ENCODE measurements at places on chromosomes 1 and 21.
A peak's percentile ranks its signal among the peaks of the same experiment; 100 is the strongest.

GRCh38 chr1:183807549-183808168 lies 2.7 kb downstream of the RGL1 start:
- no peak for DNase-seq

DNA sequence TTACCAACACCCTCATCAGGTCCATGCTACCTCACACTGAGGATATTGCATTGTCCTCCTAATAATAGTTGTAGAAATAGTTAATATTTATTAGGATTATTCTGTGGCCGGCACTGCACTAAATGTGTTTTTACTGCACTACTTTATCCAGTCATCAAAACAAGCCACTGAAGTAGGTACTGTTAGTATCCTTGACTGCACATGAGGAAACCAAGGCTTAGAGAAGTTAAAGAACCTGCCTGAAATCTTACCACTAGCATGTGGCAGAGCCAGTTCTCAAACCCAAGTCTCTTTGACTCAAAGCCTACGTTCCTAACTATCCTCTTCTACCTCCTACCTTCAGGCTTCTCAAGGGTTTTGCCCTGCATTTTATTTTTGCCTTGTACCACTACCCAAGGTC lies 30.9 kb downstream of the FMO1 start:
- DNase-seq, result no peak

GRCh38 chr1:222920169-222920568 lies 105.3 kb downstream of the DISP1 start:
- no peak for DNase-seq

DNA sequence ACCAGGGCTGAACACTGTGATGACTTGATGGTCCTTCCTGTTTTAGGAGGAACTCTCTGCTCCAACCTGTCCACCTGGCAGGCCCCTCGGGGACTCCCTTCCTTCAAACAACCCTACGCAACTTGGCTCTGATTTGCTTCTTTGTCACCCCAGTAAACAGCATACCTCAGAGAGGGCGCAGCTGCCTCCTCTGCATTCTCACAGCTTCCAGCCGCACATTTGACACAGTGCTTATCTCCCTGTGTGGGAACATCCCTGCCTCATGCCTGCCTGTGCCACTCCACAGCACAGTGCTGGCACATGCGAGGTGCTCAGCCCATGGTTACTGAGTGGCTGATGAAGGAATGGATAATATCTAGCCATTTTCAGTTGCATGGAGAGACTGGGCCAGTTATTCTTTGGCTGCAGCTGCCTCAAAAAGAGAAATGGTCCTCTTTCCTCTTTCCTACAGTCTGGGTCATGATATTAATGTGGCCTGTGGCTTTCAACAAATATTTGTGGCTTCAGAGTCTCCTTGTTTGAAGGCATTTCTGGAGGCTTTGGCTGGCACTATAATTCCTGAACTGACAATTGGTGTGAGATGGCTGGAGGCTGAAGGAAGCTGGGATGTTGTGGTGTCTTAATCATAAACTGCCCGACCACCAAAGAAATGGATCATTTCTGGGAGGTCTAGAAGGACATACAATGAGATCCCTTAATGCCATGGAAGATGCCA lies 77.9 kb downstream of the TENT5C start:
- no peak for DNase-seq

DNA sequence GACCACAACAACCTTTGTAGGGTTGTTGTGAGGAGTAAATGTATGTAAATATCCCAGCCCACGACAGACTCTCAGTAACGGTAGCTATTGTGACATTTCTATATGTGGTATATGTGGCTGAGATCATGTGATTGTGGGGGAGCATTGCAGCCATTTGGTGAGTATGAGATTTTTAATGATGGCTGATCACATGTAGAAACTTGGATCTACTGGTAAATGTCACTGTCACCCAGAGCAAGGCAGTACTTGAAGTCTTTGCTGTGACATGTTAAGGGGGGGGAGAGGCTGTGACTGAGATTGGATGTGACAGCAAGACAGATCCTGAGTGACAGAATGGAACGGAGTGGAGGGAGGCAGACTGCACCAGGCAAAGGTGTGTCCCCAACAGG lies 23.9 kb upstream of the MEF2D start:
- DNase-seq, result no peak

DNA sequence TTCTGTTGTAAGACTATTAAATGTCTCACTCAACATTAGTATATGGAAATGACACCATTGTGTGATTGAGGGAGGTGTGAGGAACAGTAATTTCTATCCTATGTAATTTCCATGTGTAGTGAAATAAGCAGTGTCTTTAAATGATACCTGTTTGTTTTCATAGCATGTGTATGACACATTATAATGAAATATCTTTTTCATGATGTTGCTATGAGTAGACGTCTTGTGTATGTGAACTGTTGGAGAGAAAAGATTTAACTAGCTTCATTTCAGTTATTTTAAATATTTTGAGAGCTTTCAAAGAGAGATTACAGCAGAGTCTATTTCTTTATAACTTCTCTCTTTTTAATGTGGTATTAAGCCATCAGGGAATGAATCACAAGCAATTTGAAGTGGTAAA lies 71.5 kb upstream of the QSOX1 start:
- DNase-seq, result no peak

GRCh38 chr1:151504252-151504651 lies 6.9 kb upstream of the CGN start:
- no peak for DNase-seq

GRCh38 chr1:208465786-208466590 lies 221.8 kb upstream of the PLXNA2 start:
- no peak for DNase-seq

DNA sequence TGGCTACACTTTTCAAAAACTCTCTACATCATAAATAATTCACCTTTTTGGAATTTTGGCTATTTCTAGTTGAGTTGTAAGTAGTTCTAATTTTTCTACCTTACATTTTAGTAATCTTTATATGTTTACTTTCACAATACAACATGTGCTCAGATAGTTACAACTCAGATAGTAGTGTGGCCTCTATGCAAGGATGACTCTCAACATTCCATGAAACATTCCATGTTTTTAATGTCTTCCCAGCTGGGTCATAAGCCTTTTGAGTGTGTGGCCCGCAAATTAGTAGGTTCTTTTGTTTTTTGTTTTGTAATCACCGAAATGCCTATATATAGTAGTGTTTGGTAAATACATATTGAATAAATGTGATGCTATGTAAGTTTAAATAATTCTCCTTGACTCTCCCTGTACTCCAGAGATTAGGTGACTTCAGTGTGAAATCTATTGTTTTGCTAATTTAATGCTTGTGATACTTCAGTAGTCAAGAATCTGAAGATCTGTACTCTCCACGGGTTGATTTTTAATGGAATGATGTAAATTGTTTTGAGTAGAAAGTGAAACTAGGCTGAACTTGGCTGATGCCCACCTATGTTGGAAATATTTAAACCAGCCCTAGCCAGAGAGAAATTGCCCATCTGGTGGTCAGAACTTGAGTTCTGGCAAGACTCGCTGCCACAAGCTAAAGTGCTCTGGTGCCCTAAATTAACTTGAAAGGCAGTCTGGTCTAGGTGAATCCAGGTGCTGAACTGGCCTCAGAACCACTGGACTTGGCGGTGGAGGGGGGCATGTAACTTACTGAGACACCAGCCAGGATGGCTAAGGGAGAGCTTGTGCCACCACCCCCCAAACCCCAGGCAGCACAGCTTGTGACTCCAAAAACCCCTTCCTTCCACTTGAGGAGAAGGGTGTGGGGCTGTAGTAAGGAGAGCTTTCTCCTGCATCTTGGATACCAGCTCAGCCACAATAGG lies 165.6 kb downstream of the USP25 start:
- no peak for DNase-seq

DNA sequence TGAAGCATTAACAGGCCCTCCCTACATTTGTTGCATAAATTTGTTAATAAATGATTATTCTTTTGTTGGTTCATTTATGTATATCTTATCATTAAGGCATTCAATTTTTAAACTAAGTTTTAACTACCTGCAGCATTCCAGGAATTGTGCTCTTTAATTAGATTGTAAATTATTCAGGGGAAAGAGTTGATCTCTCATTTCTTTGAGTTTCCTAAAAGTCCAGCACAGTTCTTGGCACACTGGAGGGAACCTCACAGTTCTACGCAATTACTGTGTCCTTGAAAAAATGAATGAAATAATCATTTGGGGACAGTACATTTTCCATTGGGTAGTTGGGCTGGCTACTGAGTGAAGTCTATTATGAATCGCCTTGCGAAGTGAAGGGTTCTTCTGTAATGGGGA lies 493 bp upstream of the STXBP3 start:
- DNase-seq, result no peak

DNA sequence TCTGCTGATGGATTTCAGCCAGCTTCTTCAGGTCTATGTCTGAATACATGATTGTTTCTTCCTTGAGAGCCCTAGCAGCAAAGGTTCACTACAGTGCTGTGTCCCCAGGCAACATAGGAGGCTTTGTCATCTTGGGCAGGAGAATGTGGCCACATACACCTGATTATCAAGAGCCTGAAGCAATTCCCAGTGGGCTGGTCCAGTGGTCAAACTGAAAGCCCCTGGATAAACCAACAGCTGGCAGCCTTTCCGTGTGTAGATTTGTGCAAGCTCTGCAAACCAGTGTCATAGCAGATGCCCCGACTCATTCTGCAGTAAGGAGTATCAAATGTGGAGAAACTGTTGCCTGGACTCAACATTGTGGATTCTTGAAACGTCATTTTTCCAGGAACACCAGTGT lies 2.3 kb upstream of the GIPC2 start:
- no peak for DNase-seq

DNA sequence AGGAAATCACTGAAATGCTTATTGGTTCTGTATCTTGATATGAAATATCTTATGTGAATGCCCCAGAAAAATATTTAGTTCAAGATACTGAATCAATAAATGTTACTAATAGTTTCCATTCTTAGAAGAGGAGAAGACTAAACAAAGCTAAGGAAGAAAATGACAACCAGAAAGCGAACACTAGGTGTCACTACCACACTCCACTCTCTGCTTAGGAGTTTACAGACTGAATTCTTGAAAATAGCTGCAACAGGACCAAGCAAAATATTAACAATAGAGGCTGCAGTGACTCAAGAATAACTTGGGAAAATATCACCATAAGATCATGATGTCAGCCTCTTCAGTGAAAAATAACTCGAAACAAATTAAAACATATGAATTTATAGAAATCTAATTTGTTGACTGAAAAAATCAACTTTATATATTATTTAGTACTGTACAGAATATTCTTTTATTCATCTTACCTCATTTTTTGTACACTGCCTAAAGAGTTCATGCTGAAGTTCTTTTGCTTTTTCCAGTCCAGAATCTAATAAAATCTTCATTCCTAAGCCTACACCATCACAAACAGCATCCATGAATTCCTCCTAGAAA lies 61.6 kb downstream of the KIF14 start:
- DNase-seq, result peak; percentile 36

DNA sequence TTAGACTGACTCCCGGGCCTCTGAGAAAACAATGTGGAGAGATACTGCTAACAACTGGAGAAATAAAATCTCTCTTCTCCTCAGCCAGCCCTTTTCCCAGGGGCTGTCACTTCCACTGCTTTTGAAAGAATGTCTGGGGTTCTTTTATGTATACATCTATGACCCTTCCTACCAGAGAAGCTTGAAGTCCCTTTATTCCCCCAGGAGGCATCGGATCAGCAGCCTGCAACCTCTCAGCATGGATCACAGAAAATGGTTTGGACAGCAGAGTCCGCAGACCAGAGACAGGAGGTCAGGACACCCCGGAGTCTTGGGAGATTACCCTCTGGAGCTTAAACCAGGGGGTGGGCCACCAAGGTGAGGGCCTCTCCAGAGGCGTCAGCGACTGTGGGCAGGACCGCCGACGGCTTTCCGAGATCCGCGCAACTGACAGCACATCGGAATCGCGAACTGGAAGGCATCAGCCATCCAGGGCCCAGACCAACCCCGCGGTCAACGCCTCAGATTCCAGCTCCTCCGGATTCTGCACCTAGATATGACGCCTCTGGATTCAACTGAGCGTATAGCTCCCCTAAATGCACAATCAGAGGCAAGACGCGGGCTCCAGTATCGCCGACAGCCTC lies 1.0 kb downstream of the EPHA10 start:
- DNase-seq, result no peak

GRCh38 chr1:167926486-167926997 lies 9.9 kb upstream of the DCAF6 start:
- DNase-seq, result peak; percentile 70

DNA sequence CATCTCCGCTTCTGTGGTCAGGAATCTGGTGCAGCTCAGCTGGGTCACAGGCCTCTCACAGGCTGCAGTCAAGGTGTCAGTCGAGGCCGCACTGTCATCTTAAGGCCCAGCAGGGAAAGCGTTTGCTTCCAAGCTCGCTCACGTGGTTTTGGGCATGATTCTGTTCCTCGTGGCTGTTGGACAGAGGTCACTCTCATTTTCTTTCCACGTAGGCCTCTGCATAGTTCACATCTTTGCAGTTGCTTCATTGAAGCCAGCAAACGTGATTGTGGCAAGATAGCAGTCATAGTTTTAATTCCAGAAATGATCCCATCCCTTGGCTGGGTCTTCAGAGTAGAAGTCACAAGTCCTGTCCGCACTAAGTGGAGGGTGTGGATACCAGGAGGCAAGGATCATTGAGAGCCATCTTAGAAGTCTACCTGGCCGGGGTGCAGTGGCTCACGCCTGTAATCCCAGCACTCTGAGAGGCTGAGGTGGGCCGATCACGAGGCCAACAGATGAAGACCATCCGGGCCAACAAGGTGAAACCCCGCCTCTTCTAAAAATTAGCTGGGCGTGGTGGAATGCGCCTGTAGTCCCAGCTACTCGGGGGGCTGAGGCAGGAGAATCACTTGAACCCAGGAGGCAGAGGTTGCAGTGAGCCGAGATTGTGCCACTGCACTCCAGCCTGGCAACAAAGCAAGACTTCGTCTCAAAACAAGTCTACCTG lies 24.5 kb downstream of the NECAP2 start:
- no peak for DNase-seq

DNA sequence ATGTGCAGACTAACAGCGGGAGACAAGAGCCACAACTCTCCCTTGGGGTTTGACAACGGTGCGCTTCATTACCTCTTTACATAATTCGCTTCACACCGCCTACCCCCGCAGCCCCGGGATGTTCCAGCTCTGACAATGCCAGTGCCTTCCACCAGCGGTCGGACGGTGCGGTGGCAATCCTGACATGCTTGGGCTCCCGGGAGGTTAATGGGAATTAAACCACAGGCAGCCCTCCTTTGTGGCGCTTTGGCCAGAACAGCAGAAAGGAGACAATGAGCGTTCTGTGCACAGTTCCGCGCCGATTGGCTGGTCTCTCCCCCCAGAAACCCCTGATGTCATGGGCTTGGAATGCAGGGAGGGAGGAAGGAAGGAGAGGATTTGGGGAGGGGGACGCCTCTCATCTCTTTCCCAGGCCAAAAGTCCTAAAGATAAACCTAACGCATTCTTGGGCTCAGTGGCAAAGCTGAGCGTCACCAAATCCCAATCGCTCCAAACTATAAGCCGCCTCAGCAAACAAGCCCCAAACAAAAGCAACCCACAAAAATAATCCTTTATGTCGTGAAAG lies 1.3 kb downstream of the CNN3 start:
- DNase-seq, result peak; percentile 58

GRCh38 chr1:225406976-225407725 lies 20.7 kb downstream of the LBR start:
- DNase-seq, result no peak

- peak; percentile 47 for DNase-seq
These were observed 27.5 kb downstream of the FRRS1 start for GRCh38 chr1:99738858-99739465.

- no peak for DNase-seq
These were observed 16.9 kb downstream of the PTPRF start for GRCh38 chr1:43547538-43548072.

All from HuH-7 (cell line).